Stimulated activated CD4-positive, alpha-beta T cell treated with anti-CD3 and anti-CD28 coated beads, TNF-alpha, amount 100 ng/mL, for 24 hours (primary cell): ENCODE measurements at places on chromosomes 6 and 20.

GRCh38 chr6:12593771-12594529 is 122.6 kb upstream of the PHACTR1 start:
- no peak for DNase-seq

DNA sequence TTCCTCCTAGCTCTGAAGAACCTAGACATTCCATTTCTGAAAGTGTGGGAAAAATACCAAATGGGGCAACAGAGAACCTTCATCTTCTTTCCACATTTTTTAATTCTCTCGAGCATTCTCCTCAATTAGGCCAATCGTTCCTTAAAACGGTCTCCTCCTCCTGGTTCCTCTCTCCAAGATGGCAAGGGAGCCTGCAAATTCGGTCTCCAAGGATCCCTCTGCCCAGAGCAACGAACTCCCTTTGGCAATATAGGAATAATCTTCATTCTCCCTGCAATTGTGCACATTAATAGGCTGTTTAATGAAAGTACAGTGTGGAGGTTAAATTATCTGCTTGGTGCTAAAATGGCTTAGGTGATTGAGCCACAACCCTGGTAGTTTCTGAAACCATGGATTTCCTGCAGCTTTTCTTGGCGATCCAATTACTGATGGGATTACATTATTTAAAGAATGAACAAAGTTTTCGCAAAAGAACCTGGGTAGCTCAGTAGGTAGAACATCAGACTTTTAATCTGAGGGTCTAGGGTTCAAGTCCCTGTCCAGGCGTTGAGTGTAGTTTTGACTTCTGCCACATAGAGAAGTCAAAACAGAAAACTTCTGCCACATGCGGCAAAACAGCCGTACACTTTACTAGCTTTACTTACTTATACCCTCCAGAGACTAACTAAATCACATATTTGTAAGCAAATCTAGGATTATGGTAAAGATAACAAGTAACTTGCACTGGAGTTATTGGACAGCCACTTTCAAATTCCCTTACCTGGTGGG is 102.9 kb upstream of the ZNF184 start:
- DNase-seq: no peak

- no peak for DNase-seq
Measured at GRCh38 chr20:57788936-57789613, 79.3 kb upstream of the PMEPA1 start.

DNA sequence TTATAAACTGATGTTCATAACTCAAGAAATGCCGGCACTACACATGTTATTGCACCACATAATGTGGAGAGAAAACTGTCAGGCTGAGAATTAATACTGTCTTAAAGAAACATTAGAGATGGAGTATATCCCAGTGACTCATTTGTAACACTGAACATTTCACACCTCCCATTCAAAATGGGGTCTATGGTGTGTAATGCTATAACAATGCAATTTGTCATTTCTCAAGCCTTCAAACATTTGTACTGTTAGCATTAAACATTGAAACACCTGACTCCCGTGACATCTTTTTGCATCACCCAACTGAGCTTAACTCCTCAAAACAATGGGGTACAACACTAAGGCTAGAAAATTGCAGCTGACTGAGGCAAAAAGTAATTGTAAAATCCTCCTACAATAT is 151.7 kb downstream of the DST start:
- DNase-seq: no peak

- DNase-seq: no peak
Measured at GRCh38 chr6:160106701-160107100, 14.9 kb upstream of the SLC22A1 start.

DNA sequence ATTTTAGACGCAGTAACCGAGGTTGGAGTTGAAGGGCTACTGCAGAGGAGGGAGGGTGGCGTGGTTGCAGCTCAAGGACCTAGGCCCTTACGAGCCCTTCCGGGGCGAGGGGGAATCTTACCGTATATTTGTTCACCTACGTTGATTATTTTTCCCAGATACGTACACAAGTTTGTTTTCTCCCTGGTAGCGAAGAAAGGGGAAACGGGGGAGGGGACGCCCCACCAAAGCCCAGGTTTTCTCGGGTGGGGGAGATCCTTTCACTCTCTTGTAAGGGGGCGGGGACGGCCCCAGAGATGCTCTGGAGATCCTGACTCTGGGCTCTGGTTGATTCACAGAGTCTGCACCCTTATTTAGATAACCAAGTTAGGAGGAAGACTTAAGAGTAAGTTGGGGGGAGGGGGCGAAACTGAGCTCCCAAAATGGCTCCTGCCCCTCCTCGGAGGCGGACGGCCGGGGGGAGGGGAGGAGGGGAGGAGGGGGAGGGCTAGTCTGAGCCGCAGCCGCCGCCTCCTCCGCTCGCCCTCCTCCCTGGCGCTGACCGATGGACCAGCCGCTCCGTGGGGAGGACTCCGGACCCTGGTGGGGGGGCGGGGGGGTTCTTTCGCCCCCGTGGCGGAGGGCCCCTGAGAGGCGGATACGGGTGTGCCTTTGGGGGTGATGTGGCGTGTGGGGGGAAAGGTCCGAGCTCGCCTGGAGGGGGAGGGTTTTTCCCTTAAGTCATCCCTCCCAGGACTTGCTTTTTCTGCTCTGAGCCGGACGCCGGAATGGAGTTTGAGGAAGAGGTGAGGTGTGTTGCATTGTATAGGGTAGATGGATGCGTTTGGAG is 2.2 kb downstream of the BRD2 start:
- DNase-seq: peak; percentile 71

DNA sequence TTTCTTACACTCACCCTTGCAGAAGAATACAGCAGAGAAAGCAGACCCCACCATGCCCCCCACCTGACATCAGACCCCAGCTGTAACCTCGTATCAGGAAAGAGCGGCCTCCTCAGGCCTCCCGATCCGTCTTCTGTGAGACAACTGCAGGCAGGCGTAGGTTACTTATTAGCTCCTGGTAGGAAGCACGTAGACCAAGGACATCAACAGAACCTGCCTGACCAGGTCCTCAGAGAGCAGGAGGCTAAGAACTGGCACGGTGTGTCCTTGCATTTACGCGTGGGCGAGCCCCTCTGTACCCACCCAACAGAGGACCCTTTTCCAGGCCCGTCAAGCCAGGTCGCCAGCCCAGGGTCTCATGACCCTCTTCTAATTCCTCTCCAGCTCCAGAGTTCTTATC is 51.0 kb downstream of the ABHD12 start:
- DNase-seq: no peak

- DNase-seq: no peak
Measured at GRCh38 chr6:52418606-52419005, 1.5 kb upstream of the EFHC1 start.

DNA sequence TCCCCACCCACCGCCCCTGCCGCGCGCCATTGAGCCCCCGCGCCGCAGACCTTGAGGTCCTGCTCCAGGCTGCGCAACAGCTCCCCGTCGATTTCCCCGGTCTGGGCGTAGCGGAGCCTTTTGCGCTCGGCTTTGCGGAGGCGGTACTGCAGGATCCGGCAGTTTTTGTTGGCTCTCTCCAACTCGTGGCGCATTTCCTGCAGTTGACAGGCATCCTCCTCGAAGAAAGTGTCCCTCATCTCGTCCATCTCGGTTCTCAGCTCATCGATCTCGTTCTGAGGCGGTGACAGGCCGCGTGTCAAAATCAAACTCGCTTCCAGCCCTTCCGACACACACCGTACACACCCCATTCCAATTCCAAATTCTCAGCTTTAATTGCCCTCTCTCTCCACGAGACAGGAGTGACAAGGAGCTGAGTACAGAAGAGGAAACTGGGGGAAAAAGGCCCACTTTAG is 4.3 kb downstream of the MTCL3 start:
- DNase-seq: no peak

- no peak for DNase-seq
Measured at GRCh38 chr6:44627091-44627882, 239.8 kb downstream of the CDC5L start.

GRCh38 chr20:15674253-15675060 is 898.8 kb downstream of the KIF16B start:
- DNase-seq: no peak

- DNase-seq: no peak
Measured at GRCh38 chr20:32050324-32050841, 1.7 kb upstream of the HCK start.

DNA sequence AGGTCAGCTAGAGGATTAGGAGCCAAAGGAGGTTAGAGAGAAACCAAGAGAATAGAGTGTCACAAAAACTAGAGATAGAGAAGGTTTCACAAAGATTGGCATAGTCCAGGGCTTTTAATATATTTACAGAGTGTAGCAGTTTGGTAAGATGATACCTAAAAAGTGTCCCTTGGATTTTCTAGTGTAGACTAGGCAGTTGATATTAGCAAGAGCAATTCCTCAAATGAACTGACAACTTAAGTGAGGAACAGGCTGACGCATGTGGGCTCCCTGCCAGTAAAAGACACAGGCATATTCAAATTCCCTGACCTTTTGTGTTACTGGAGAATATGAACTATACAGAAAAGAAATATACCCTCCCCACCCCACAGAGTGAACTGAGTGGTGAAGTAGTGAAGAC is 40.1 kb downstream of the VTA1 start:
- no peak for DNase-seq

GRCh38 chr6:34132486-34133185 is 13.3 kb downstream of the GRM4 start:
- DNase-seq: no peak

DNA sequence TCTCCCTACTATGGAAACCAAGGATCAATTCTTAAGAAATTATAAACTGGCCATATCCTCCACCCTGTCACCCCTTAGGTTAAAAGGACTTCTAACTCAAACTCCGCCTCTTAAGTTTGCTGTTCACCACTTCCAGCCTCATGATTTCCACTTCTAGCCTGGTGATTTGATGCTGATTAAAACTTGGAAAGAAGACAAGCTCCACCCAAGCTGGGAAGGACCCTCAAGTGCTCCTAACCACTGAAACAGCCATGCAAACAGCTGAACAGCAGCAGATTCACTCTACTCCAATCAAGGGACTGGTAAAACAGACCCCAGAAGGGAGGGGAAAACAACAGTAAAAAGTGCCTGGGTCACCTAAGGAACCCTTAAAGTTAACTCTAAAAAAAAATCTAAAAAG is 10.3 kb downstream of the LCA5 start:
- no peak for DNase-seq

DNA sequence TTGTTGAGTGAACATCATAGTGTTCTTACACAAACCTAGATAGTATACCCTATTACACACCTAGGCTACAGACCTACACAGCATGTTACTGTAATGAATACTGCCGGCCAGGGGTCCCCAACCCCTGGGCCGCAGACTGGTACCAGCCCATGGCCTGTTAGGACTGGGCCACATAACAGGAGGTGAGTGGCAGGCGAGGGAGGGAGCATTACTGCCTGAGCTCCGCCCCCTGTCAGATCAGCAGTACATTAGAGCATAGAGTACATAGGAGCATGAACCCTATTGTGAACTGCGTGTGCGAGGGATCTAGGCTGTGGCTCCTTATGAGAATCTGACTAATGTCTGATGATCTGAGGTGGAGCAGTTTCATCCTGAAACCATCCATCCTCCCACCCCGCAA is 126.3 kb downstream of the PRND start:
- no peak for DNase-seq

GRCh38 chr6:41284726-41285125 is 1.8 kb downstream of the TREM1 start:
- DNase-seq: no peak

- DNase-seq: no peak
Measured at GRCh38 chr20:19652591-19653026, 105.4 kb upstream of the RIN2 start.

DNA sequence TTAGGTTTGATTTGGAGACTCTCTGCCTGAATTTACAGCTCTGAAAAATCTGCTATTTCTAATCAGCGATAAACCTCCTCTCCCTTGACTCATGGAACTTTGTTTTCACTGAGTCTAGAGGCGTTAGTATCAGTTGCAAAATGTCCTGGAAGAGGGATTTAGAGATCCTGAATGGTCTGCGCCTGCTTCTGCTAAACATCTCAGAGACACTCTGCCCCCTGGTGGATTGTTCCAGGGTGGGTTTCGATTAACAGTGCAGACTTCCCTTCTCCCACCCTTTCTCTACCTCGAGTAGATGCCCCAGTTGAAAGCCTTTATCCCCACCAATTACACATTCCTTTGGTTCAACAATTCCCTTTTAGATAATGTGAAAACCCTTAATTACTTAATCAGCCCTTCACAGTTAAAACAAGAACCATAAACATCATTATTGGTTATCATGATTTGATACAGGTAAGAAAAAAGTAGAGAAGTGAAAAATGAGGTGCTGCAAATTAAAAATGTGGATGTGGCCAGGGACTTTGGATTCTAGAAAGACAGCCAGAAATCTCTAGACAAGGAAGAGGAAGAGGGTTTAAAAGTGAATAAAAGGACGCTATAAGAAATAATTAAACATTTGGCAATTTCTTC is 5.5 kb downstream of the HTR1B start:
- no peak for DNase-seq

- DNase-seq: no peak
Measured at GRCh38 chr6:311679-312220, 19.5 kb downstream of the DUSP22 start.

DNA sequence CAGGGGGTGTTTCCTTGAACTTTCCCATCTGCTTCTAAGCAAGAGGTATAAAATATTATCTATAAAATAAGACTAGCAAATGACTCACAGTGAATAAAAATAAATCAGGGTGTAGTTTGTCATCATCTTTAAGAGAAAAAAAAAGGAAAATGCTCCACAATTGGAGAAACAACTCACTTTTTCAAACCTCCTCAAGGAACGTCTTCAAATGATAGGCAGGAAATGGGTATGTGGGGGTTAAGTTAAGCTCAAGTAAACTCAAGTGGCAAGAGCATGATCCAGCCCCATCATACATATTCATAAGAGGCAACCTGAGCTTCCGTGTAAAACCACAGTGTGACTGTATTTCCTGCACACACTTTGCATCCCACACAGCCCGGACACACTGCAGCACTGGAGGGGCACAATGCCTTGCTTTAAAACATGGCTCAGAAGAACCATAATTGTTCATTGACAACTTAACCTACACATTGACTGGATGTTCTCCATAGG is 58.5 kb upstream of the CEP85L start:
- peak; percentile 47 for DNase-seq

GRCh38 chr20:9958693-9959092 is 76.1 kb upstream of the ANKEF1 start:
- no peak for DNase-seq

DNA sequence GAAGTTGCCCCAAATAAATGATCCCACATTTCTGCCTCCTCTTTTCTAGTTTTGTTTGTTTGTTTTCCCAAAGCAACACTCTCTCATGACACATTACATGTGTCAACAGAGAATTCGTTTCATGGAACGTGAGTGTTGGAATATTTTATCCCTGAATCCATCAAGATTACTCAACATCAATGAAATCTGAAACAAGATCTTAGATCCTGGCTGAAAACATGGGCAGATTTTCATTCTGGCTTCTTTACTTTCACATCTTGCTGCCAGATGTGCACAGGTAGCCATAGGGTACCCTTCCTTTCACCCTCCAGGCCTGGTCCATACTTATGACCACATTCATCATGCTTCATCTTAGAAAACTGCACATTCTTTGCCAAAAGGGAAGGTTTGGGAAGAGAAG is 347.0 kb downstream of the DOK5 start:
- DNase-seq: no peak

DNA sequence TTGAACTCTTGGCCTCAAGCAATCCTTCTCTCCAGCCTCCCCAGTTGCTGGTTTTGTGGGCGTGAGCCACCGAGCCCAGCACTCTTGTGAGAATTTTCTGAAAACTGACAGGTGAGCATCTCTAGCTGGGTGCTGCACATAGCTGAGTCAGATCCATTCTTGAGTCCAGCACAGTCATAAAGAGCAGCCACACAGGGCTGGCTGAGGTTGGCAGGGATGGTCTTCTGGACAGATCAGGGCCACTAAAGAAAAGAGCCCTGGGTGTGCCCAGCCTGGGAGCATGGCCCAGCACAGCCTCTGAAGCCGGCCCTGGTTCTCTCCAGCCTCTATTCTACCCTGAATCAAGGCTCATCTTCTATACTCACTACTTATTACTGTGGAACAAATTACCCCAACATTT is 11.5 kb downstream of the DLGAP4 start:
- no peak for DNase-seq
